Ureter (tissue), 1 donor: ENCODE measurements at places on chromosomes 6 and 20.
A peak's percentile ranks its signal among the peaks of the same experiment; 100 is the strongest.

GRCh38 chr6:42093582-42094329 is 43.4 kb downstream of the TAF8 start:
- DNase-seq, result no peak

GRCh38 chr6:119856136-119856535 is 506.6 kb upstream of the MAN1A1 start:
- DNase-seq, result no peak

DNA sequence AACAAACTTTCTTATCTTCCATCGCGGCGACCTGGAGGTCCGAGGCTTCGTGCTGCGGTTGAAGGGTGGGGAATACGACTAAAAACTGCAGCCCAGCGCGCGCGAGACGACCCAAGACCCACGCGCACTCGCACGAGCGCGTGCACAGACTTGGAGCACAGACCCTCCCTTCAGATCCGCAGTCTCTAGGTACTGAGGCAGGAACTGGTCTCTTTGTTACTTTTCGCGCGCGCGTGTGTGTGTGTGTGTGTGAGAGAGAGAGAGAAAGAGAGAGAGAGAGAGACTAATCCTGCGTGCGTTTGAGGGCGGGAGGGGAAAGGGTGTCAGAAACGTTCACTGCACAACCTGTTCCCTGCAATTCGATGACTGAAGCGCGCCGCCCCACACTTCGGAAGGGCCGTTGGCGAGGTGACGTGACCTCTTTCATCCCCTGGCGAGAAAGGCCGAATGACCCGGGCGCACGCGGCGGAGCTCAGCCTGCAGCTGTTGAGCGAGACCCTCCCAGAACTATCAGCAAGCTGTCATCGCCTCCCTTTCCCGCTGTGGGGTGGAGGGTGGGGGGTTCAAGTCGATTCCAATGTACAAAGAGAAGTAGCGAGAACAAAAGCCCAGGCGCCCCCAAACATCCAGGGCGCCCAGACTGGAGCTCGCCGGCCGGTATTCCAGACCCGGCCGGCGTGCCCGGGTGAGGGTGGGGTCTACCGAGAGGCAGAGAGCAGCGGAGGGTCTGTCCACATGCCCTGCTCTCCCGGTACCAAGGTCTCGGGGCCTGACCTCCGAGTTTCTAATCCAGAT is 1.5 kb upstream of the TUBB2B start:
- no peak for DNase-seq

DNA sequence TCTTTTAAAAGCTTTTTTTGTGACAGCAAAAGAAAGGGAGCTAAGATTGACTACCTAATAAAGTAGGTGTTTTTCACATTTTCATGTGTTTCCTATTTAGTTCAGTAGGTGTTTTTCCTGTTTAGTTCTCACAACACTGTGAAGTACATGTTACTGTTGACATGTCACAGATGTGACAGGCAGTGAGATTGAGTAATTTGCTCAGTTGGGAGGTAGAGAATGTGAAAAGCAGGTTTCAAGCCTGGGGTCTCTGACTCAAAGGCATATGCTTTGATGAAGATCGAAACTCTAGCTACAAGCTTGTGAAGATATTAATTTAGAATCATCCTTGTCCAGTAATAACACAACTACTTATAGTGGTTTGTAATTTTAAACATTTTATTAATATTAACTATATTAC is 43.1 kb downstream of the SLX4IP start:
- no peak for DNase-seq

DNA sequence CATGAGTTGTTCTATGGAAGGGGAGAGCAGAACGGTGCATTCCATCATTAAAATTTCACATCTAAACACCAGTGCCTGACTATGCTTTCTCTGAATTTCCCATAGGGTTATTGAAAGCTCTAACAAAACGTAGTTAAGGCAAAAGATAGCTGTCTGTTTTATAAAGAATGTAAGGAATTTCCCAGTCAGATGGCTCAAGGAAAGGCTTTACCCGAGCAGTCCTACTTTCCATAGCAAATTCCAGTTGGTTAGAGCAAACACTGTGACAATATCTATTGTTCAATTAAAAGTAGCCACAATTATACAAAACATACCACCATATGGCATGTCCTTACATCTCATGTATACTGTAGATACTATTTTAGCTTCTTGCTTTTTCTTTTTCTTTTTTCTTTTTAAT is 1059.5 kb upstream of the FLRT3 start:
- DNase-seq, result no peak

- no peak for DNase-seq
These were observed 850 bp upstream of the HECA start for GRCh38 chr6:139134064-139134395.

GRCh38 chr20:62914970-62915457 is 11.3 kb downstream of the DIDO1 start:
- no peak for DNase-seq

DNA sequence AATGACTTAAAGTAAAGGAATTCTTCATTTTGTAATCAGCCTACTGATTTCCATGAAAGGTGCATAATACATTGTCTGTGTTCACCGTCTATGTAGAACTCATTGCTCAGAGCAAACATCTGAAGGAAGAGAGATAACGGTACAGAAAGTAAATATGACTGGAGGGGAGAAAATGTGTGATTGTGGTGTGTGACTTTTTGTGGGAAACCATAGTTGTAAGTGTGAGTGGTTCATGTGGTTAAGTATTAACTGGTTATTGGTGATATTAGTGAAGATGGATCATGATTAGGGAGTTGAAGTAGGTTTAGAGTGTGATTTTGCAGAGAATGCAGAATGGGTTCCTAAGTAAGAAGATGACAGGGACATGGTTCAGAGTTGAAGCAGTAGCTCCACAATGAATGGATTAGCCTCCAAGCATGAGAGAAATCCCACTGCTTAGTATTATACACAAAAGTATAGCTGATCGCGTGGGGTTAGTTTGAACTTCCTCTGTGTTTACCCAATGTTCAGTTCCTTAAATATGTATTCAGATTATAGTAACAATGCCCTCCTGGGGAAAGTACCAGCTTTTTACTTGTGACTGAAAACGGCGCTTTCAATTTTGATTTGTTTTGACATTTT is 368.9 kb downstream of the UTRN start:
- DNase-seq, result no peak

DNA sequence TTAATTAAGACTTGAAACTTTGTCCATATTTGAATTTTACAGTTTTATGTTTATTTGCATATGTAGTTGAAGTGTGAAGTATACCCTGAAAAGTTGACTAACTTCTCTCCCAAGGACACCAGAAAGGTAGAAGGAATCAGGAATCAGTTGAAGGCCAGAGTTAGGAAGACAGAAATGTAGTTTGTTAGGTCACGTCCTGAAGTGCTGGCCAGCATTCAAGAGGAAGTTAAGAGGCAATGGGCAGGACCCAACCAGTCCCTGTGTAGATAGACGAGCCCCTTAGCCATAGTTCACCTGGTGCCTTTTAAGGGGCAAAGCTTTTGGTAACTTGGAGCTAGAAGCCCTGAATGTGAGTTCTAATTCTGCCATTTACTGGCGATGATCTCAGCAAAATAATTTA is 250.4 kb upstream of the KCNQ5 start:
- no peak for DNase-seq

DNA sequence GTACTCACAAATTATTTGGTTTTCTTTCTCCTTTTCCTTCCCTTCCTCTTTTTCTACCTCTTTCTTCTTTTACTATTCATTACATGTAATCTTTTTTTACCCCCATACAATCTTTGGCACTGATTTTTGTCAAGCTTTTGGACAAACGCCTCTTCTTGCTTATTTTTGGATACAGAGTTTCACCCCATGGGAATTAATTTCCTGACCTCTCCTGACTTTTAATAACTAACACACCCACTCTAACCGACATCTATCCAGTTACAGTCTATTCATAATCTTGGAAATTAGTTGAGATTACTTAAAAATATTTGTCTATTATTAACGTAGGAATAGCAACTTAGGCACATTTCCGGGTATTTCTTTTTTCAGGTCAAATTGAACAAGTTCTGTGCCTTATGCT is 101.2 kb downstream of the HDGFL1 start:
- DNase-seq, result no peak

DNA sequence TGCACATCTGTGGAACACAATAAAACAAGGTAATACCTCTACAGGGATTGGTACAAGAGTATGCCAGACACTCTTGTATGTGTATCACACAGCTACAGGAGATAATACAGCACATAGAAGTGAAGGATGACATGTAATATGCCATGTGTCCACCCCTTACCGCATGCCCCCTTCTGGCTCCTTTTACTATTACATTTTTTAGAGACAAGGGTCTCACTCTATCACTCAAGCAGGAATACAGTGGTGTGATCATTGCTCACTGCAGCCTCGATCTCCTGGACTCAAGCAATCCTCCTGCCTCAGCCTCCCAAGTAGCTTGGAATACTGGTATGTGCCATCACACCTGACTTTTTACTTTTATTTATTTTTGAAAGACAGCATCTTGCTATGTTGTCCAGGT is 4.2 kb upstream of the NCR3 start:
- DNase-seq, result no peak

GRCh38 chr20:31923388-31924331 is 28.2 kb downstream of the PDRG1 start:
- no peak for DNase-seq

DNA sequence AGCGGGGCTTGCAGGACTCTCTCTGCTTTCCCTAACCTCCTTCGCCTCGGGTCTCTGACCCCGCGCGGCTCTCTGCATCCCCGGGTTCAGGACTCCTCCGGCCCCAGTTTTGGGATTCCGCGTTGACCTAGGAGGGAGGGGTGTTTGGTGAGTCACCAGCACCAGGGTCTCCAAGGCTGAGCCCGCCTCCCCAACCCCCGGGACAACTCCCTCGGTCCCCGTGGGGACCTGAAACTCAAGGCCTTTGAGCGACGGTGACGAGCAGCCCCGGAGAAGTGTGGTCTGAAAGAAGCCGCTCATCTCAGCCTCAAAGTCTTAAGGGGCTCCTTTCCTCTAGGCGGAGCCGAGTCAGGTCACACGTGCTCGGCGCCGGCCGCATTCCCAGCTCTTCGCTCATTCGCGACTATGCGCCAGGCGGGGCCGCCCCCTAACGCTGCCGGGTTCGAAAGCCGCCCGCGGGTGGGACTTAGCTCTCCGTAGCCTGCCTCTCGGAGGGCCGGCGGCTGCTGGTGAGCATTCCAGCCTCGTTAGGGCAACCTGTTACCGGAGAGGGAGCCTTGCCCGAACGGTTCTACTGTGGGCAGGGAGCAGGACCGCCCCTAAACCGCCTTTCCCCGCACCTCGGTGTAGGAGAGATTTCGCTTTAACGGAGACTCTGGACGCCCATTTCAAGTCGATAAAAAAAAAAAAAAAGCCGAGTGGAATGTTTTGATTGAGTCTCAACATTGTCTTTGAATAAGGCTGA is 3.0 kb upstream of the PRDM13 start:
- no peak for DNase-seq

DNA sequence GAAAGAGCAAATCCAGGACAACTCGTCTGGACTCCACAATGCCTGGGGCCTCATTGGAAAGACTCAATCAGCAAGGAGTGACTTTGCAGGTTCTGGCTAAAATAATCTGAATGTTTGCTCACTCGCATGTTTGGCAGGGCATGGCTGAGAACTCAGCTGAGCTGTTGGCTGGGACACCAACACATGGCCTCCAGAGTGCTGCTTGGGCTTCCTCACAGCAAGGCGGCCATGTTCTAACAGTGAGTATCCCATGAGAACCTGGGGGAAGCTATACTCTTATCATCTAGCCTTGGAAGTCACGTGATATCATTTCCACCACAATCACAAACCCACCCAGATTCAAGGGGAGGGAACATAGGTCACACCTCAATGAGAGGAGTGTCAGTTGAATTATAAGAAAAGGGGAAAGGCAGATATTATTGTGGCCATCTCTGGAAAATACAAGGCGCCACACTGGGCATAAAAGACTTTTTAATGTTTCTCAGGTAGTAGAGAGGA is 23.1 kb upstream of the SHLD1 start:
- DNase-seq, result no peak

GRCh38 chr6:43263314-43264178 is 20.3 kb downstream of the TTBK1 start:
- DNase-seq, result peak; percentile 83

DNA sequence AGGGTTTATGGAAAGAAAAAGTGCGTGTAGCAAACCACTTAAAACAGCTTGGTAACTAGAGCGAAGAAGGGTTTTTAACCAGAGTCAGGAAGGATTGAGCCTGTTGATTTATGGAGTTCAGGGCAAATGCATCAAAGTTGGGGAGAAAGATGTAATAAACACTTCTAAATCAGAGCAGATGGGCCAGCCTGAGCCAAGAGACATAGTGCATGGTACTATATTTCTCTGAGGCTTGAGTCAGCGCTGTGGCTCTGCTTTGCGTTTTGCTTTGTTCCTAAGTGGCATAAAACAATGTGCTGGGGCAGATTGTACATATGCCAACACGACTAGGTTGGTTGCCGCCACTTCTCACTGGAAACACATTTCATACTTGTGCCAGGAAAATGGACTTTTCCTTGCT is 111.3 kb downstream of the BCKDHB start:
- DNase-seq, result no peak

GRCh38 chr20:1907586-1907985 is 12.4 kb downstream of the SIRPA start:
- DNase-seq, result no peak

GRCh38 chr6:568954-569523 is 87.9 kb downstream of the HUS1B start:
- DNase-seq, result no peak

GRCh38 chr6:52306972-52307870 is 22.7 kb upstream of the MCM3 start:
- peak; percentile 80 for DNase-seq

DNA sequence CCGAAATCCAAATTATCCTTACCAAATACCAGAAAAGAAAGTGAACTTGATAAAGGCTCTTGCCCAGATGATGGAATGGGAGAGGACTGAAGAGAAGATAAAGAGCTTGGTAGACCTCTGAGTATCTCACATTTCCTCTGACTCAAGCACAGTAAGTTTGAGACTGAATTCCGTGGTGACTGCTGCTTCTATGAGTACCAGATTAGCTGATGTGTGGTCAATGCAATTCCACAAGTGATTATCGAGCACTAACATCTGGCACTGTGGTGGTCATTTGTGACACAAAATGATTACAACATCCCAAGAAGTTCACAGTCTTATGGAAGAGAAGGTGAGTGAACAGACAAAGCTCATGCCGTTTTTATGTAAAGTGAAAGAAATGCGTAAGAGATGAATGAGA is 2.6 kb upstream of the RPS6KA2 start:
- DNase-seq, result no peak

GRCh38 chr6:44219053-44219814 is 2.5 kb downstream of the MYMX start:
- DNase-seq, result peak; percentile 85

DNA sequence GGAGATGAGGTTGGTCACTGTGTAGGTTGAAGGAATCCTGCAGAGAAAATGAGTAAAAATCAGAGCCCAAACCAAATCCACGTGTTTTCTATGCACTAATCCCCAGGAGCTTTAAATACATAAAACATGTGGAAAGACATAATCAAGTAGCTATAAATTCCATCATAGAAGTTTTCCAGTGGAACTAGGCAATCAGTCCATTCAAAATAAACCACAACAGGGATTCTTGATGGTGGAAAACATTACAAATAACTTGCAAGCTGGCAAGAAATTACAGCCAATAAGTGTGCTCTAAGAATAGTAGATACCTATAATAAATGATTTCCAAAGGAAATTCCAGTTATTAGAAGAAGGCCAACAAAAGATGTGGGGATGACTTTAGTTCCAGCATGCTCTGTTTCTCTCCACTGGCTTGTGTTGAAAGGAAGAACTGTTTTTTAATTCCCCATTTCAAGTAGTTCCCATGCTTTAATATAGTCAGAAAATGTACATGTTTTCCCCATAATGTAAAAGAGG is 49.8 kb upstream of the ADGRG6 start:
- no peak for DNase-seq

- DNase-seq, result no peak
These were observed 31.5 kb upstream of the FNDC1 start for GRCh38 chr6:159137676-159138075.
